AG09319 (cell line): ENCODE measurements at places on chromosomes 1 and 21.

- peak; percentile 2 for DNase-seq
These were observed 57.7 kb downstream of the NTNG1 start for GRCh38 chr1:107198561-107198960.

DNA sequence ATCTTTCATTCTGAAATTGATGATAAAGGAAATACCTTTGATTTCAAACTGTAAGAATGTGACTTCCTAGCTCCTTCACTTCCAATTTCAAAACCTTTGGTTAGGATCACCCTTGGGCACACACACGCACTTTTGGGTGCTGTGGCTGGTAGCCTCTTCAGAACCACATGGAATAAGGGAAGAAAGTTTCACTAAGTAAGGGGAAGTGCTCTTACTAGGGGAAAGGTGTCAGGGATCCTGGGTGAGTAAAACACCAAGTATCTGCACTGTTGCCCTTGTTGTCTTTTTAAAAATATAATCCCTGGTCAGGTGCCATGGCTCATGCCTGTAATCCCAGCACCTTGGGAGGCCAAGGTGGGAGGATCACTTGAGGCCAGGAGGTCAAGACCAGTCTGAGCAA is 132.4 kb downstream of the SDCCAG8 start:
- no peak for DNase-seq

DNA sequence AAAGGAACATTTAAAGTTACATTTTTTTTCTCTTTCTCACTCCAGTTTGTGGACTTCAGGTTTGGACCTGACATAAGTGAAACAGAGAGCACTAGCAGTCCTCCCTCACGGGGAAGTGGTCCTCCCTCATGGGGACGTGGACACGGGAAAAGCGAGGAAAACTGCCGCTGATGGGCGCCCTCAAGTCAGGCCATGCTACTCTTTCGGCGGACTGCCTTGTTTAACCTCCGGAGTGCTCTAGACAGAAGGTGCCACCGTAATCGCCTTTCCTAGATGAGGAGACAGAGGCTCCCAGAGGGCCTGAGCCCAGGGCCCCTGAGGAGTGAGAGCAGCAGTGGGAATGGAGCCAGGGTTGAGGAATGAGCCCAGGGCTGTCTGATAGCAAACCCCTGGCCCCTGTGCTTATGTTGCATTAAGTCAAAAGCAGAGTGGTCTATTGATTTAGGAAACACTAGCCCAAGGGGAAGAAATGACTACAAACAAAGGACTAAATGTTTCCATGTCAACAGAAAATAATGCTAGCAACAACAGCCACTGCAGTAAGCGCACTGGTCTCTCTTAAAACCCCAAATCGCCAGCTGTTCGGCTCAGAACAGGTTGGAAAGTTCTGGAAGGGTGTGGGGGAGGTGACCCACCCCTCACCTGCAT is 84.1 kb downstream of the DMRTB1 start:
- DNase-seq = no peak

DNA sequence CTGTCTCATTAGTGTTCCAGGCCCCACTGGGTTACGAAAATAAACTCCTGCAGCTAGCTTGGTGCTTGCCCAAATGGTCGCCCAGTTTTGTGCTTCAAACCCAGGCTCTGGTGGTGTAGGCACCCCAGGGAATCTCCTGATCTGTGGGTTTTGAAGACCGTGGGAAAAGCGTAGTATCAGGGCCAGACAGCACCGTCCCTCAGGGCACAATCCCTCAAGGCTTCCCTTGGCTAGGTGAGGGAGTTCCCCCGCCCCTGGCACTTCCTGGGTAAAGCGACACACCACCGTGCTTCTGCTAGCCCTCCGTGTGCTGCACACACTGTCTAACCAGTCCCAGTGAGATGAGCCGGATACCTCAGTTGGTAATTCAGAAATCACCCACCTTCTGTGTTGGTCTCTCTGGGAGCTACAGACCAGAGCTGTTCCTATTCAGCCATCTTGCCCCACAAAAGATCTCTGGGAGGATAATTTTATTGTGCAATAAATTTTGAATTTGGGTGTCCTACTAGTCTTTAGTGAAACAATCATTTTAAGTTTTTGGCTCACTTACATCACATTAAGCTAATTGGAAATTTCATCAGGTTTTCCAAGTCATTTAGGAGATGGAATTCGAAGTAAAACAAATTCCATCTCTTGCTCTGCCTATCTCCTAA is 9.4 kb upstream of the SLC25A24 start:
- no peak for DNase-seq

GRCh38 chr1:82565546-82565945 is 764.8 kb downstream of the ADGRL2 start:
- DNase-seq = no peak
